ENCODE measurements at places on chromosomes 1 and 21. TPM values are rescaled to one million over a fixed set of nuclear protein-coding genes. Genes with fewer than 3 reads are reported as not detected.

- peaks cover 75% of the 10 kb centered on the region for H3K4me1 ChIP-seq
- no peaks in the 10 kb centered on the region for H3K27me3 ChIP-seq
- H3K27ac ChIP-seq: peak overlapping the region; percentile 90
- DNase-seq: no peak
- H3K36me3 ChIP-seq: no peaks in the 10 kb centered on the region
- H3K4me3 ChIP-seq: no peak overlapping the region
Observed at GRCh38 chr1:218496561-218496960, 151.4 kb downstream of the TGFB2 start.

DNA sequence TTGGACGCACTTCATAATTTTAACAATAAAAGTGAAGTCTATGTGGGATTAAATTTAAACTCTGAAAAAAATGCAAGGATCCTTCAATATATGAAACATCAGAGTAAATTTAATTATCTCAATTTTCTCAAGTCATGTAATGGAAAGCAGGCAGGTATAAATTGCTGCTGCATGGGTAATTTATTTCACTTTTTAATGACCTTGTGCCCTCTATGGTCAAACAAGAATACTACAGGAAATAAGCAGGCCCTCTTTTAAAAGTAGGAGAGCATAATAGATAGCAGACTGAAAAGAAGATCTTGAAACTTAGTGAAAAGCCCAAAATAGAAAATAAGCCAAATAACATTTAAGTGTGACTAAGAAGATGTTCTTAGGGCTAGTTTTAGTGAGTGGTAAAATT, 22.9 kb downstream of the BCAS2 start:
- no peaks in the 10 kb centered on the region for H3K36me3 ChIP-seq
- no peak overlapping the region for H3K27ac ChIP-seq
- no peaks in the 10 kb centered on the region for H3K4me1 ChIP-seq
- no peak for DNase-seq
- H3K4me3 ChIP-seq: no peak overlapping the region
- no peaks in the 10 kb centered on the region for H3K27me3 ChIP-seq

DNA sequence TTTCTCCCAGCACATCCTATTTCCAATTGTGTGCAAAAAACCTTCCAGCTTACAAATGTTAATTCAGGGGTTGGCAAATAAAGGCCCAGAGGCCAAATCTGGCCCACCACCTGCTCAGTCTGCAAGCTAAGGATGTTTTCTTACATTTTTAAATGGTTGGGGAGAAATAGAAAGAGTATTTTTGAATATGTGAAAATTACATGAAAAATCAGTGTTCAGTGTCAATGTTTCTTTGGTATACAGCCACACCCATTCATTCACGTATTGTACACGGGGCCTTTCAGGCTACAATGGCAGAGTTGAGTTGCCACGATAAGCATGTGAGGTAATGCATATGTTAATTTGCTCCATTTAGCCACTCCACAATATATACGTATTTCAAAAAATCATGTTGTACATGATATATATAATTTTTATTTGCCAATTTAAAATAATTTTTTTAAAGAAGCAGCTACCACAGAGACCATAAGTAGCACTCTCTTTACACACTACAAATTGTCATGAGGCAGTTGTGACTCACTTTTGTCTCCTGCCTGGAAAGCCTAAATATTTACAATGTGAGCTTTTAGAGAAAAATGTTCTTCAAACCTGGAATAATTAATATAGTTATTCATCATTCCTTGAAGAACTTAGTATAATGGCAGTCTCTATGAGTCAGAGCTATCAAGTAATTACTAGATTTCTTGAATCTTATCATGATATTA, 189.6 kb downstream of the SMYD3 start:
- H3K27me3 ChIP-seq: no peaks in the 10 kb centered on the region
- H3K36me3 ChIP-seq: no peaks in the 10 kb centered on the region
- peaks cover 6% of the 10 kb centered on the region for H3K4me1 ChIP-seq

GRCh38 chr21:45350206-45350854, 54.6 kb upstream of the COL18A1 start:
- no peaks in the 10 kb centered on the region for H3K27me3 ChIP-seq
- H3K4me3 ChIP-seq: no peak overlapping the region
- peaks cover 26% of the 10 kb centered on the region for H3K4me1 ChIP-seq
- H3K27ac ChIP-seq: no peak overlapping the region
- DNase-seq: no peak
- no peaks in the 10 kb centered on the region for H3K36me3 ChIP-seq

DNA sequence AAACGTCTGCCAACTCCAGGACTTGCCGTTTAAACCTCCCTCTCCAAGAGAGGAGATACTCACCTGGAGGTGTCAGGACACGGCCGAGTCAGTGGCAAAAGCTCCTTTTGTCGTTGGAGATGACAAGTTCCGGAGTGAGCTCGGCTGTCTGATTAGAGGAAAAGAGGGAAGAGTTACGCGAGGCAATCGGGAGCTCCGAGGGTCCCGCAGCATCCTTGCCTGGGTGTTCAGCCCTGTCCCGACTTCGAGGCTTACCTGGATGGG, 497 bp downstream of the ID3 start:
- H3K27me3 ChIP-seq: no peaks in the 10 kb centered on the region
- H3K4me3 ChIP-seq: peak overlapping the region; percentile 91
- peaks cover 8% of the 10 kb centered on the region for H3K36me3 ChIP-seq
- H3K27ac ChIP-seq: peak overlapping the region; percentile 99
- H3K4me1 ChIP-seq: peaks cover 80% of the 10 kb centered on the region

DNA sequence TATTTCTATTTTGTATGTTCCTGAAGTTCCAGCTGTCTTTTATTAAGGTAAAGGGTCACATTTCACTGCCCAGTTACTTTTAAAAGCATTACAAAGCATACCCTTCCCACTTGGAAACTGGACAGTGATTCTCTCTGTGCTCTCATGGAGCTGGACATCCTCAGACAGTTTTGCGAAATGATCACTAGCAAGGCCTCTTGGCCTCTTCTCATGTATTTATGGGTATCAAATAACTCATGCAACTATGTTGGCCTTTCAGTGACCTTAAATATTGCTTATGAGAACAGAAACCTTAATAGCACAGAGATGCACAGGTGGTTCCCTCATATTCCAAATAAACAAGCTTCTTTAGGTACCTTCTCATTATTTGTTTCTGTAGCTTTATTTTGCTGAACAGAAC, 7.9 kb upstream of the AMPD1 start:
- H3K4me1 ChIP-seq: peaks cover 11% of the 10 kb centered on the region
- no peak overlapping the region for H3K4me3 ChIP-seq
- peaks cover 16% of the 10 kb centered on the region for H3K36me3 ChIP-seq
- H3K27ac ChIP-seq: no peak overlapping the region
- H3K27me3 ChIP-seq: no peaks in the 10 kb centered on the region

The KIRREL1 gene
- total RNA-seq: 166 TPM

The SLC45A1 gene
- 2.9 TPM for total RNA-seq

The TLR5 gene
- 0.22 TPM for total RNA-seq

The AMY1B gene
- not detected for total RNA-seq

The EGLN1 gene
- total RNA-seq: 25.7 TPM

The CCDC27 gene
- not detected for total RNA-seq

- H3K27me3 ChIP-seq: peaks cover 19% of the 10 kb centered on the region
- H3K4me1 ChIP-seq: no peaks in the 10 kb centered on the region
- DNase-seq: no peak
- no peak overlapping the region for H3K27ac ChIP-seq
Observed at GRCh38 chr1:223860051-223860622, 14.4 kb upstream of the TP53BP2 start.

The OLIG2 gene
- 0.46 TPM for total RNA-seq

GRCh38 chr1:170133766-170134495, 11.8 kb upstream of the NTMT2 start:
- DNase-seq: no peak
- no peak overlapping the region for H3K27ac ChIP-seq
- H3K36me3 ChIP-seq: no peaks in the 10 kb centered on the region
- H3K4me3 ChIP-seq: no peak overlapping the region

GRCh38 chr21:16342932-16343331, 613.1 kb downstream of the USP25 start:
- H3K4me1 ChIP-seq: no peaks in the 10 kb centered on the region
- no peak overlapping the region for H3K4me3 ChIP-seq
- H3K36me3 ChIP-seq: no peaks in the 10 kb centered on the region
- H3K27me3 ChIP-seq: no peaks in the 10 kb centered on the region
- no peak overlapping the region for H3K27ac ChIP-seq

DNA sequence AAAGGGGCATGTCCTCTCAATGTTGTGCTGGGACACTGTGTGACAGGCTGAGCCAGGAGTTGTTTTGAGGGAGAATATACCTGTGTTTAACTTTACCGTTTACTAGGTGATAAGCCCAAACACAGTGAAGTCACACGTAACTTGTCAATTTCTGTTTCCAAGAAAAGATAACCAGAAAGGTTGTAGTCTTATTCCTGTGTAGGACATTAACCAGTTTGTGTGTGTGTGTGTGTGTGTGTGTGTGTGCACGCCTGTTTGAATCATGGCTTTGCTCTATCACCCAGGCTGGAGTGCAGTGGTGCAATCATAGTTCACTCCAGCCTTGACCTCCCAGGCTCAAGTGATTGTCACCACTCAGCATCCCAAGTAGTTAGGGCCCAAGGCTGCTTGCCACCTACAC, 83.6 kb downstream of the MRPS6 start:
- peaks cover 6% of the 10 kb centered on the region for H3K36me3 ChIP-seq
- no peaks in the 10 kb centered on the region for H3K27me3 ChIP-seq
- peak overlapping the region; percentile 74 for H3K27ac ChIP-seq
- H3K4me1 ChIP-seq: peaks cover 34% of the 10 kb centered on the region

GRCh38 chr1:25647863-25648262, 31.3 kb downstream of the MAN1C1 start:
- no peaks in the 10 kb centered on the region for H3K36me3 ChIP-seq
- peaks cover 7% of the 10 kb centered on the region for H3K4me1 ChIP-seq

DNA sequence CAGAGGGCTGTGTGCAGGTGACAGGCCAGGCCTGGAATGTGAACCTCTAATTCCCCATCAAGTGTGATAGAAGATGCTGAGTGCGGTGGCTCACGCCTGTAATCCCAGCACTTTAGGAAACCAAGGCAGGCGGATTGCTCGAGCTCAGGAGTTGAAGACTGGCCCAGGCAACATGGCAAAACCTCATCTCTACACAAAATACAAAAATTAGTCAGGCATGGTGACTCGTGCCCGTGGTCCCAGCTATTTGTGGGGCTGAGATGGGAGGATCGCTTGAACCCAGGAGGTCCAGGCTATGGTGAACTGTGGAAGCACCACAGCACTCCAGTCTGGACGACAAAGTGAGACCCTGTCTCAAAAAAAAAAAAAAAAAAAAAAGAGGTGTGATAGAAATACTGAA, 40.1 kb upstream of the PUM1 start:
- DNase-seq: no peak
- no peak overlapping the region for H3K4me3 ChIP-seq
- H3K4me1 ChIP-seq: peaks cover 17% of the 10 kb centered on the region
- H3K27me3 ChIP-seq: no peaks in the 10 kb centered on the region
- H3K36me3 ChIP-seq: no peaks in the 10 kb centered on the region

The FAM163A gene
- total RNA-seq: not detected

- H3K27ac ChIP-seq: peak overlapping the region; percentile 47
- H3K4me3 ChIP-seq: peak overlapping the region; percentile 17
- no peaks in the 10 kb centered on the region for H3K36me3 ChIP-seq
- H3K4me1 ChIP-seq: peaks cover 29% of the 10 kb centered on the region
Observed at GRCh38 chr1:25428475-25429166, 2.1 kb upstream of the MACO1 start.

GRCh38 chr1:197837911-197838310, 62.6 kb upstream of the DENND1B start:
- H3K4me3 ChIP-seq: no peak overlapping the region
- no peaks in the 10 kb centered on the region for H3K36me3 ChIP-seq
- no peak overlapping the region for H3K27ac ChIP-seq
- no peaks in the 10 kb centered on the region for H3K27me3 ChIP-seq
- DNase-seq: no peak

DNA sequence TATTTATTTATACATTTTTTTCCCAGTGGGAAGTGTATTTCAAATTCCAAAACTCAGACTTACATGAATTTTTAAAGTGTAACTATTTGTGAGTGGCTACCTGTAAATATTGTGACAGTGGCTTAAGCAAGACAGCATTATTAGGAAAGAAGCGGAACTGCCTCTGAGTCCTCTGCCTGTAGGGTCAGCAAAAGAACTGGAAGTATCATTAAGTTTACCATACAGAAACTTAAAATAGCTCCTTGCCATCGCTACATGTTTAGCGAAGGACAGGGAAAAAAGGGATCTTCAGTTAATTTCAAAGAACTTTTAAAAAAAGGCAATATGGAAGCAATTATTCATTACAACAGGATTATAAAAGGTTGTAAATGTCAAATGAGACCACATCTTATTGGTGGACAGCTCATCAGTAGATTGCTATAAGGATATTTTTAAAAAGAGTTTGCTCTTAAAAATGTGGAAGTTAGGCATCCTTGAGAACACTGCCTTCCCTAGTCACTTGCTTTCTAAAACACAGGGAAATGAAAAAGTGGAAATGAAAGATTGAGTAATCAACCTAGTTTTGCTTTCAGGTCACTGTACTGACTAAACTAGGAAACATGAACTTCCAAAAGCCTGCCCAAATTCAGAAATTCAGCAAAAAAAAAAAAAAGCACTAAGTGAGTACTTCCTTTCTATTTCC, 39.2 kb downstream of the NSL1 start:
- H3K36me3 ChIP-seq: peaks cover 4% of the 10 kb centered on the region
- no peak overlapping the region for H3K27ac ChIP-seq
- DNase-seq: no peak
- peaks cover 8% of the 10 kb centered on the region for H3K4me1 ChIP-seq
- no peaks in the 10 kb centered on the region for H3K27me3 ChIP-seq

The BTBD19 gene
- 43.4 TPM for total RNA-seq

DNA sequence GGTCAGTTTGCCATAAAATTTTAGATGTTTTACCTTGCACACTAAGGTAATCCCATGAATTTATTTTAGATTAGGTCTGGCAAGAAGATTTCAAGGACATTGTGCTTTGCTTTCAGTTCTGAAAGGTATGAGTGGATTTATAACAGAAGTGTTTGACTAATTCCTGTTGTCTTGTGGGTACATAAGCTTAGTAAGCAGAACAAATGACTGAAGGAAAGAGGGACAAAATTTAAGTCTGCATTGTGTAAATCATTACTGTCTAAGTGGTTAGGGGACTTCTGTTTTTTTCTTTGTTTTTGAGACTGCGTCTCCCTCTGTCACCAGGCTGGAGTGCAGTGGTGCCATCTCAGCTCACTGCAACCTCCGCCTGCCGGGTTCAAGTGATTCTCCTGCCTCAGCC, 60.1 kb downstream of the PKN2 start:
- H3K27me3 ChIP-seq: no peaks in the 10 kb centered on the region
- no peak overlapping the region for H3K4me3 ChIP-seq
- DNase-seq: no peak

DNA sequence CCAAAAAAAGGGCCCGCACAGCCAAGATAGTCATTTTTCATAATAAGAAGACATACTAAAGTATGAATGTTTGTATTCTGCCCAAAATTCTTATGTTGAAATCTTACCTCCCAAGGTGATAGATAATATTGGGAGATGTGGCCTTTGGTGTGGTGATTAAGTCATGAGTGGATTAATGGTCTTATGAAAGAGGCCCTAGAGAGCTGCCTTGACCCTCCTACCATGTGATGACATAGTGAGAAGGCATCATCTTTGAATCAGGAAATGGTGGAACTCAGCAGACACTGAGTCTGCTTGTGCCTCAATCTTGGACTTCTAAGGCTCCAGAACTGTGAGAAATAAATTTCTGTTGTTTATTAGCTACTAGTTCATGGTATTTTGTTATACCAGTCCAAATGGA, 11.8 kb upstream of the RNPC3 start:
- H3K27me3 ChIP-seq: no peaks in the 10 kb centered on the region
- peaks cover 3% of the 10 kb centered on the region for H3K4me1 ChIP-seq
- no peak for DNase-seq

All from chondrocyte (in vitro differentiated cells).